Endothelial cell (in vitro differentiated cells): ENCODE measurements at places on chromosomes 4 and X. TPM values are rescaled to one million over a fixed set of nuclear protein-coding genes. Genes with fewer than 3 reads are reported as not detected.
A peak's percentile ranks its signal among the peaks of the same experiment; 100 is the strongest.

DNA sequence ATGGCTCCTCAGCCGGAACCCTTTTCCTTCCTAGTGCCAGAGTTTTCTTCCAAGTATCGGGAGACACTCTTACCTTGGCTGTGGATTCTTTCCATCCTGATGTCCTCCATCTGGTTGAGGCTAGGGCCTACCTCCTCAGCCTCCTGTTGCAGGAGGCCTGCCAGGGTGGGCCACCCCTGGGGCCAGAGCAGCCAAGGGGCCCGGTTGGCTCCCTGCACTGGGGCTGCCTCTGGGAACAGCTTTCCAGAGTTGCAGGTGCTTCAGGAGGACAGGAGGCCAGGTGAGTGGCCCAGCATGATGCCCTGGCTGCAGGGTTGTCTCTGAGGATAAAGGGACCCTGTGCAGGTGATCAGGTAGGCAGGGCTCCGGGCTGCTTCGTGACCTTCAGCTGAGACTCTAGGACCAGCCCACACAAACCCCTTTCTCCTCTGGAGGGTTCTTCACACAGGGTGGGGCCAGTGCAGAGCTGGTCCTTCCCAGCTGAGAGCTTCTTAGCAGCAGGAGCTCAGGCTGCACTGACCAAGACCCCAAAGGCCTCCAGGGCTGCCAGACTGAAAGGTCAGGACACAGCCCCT is 5.3 kb upstream of the GPR78 start:
- no peak overlapping the region for H3K4me3 ChIP-seq
- H3K27ac ChIP-seq, result no peak overlapping the region

DNA sequence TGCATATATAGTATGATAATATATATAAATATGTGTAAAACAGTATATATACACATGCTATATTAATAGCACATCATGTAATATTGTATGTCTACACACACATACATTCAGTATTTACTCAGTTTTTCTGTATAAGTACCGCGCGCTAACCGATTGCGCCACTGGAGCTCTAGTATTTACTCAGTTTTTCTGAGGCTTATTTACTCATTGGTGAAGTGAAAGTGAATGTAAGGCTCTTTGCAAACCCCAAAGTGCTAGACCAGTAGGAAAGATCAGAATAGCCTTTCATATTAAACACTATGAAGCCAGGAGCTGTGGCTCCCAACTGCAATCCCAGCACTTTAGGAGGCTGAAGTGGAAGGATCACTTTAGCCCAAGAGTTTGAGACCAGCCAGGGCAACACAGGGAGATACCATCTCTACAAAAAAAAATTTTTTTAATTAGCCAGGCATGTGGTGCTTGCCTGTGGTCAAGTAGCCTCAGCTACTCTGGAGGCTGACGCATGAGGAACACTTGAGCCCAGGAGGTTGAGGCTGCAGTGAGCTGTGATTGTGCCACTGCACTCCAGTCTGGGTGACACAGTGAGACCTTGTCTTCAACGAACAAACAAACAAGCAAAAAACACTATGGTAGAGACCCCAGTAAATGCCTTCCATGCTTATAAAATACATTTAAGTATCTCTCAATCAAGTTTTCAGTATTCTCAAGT is 125.8 kb downstream of the KIT start:
- peaks cover 19% of the 10 kb centered on the region for H3K4me1 ChIP-seq
- H3K27ac ChIP-seq, result no peak overlapping the region
- H3K27me3 ChIP-seq, result no peaks in the 10 kb centered on the region
- H3K36me3 ChIP-seq, result no peaks in the 10 kb centered on the region
- no peak for DNase-seq
- H3K4me3 ChIP-seq, result no peak overlapping the region

- no peaks in the 10 kb centered on the region for H3K36me3 ChIP-seq
- no peaks in the 10 kb centered on the region for H3K27me3 ChIP-seq
- no peak overlapping the region for H3K27ac ChIP-seq
- H3K4me3 ChIP-seq, result no peak overlapping the region
- no peak for DNase-seq
Measured at GRCh38 chrX:145825896-145826295, 8.3 kb downstream of the SLITRK2 start.

DNA sequence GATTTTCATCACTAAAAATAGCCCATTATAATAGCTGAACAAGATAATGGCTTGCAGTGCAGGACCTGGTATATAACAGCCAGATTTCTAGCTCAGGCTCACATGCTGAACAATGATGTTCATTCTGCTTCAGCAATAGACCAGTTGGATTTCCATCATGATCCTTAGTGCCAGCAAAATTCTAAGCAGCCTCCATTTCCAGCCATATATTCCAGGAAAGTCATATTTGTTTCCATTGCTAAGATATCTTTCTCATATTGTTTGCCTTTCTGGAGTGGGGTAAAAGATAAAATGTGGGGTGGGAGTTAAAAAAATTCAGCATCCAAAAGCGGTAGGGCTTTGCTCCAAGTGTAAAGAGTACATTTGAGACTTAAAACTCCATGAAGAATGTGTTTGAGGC is 2344.1 kb downstream of the PCDH7 start:
- no peak overlapping the region for H3K27ac ChIP-seq
- no peaks in the 10 kb centered on the region for H3K4me1 ChIP-seq
- H3K36me3 ChIP-seq, result no peaks in the 10 kb centered on the region

- no peak overlapping the region for H3K27ac ChIP-seq
- no peaks in the 10 kb centered on the region for H3K27me3 ChIP-seq
- no peak for DNase-seq
- H3K4me3 ChIP-seq, result no peak overlapping the region
- H3K36me3 ChIP-seq, result no peaks in the 10 kb centered on the region
Measured at GRCh38 chr4:86847571-86847970, 1.6 kb downstream of the SLC10A6 start.

DNA sequence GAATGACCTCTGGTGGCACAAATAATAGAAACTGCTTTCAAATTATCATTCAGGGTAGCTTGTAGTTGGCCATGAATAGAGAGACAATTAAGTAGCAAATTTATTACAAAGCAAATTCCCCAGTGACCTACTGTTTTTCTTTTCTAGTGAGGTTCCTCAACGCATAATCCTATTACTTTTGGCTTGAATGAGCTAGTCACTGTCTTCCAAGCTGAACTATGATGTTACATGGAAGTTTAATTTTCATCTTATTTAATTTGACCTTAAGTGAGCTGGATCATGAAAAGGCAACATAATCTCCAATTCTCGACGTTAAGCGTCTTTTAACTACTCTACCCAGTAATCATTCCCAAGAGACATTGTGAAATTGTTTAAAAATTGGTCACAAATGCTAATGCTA is 347.4 kb upstream of the MAGEB2 start:
- no peak for DNase-seq
- no peak overlapping the region for H3K4me3 ChIP-seq
- H3K27ac ChIP-seq, result no peak overlapping the region
- no peaks in the 10 kb centered on the region for H3K4me1 ChIP-seq
- H3K36me3 ChIP-seq, result no peaks in the 10 kb centered on the region

- DNase-seq, result no peak
- peaks cover 28% of the 10 kb centered on the region for H3K4me1 ChIP-seq
- H3K27me3 ChIP-seq, result peaks cover 2% of the 10 kb centered on the region
- H3K4me3 ChIP-seq, result no peak overlapping the region
- no peaks in the 10 kb centered on the region for H3K36me3 ChIP-seq
Measured at GRCh38 chr4:109183931-109184490, 118.4 kb downstream of the COL25A1 start.

DNA sequence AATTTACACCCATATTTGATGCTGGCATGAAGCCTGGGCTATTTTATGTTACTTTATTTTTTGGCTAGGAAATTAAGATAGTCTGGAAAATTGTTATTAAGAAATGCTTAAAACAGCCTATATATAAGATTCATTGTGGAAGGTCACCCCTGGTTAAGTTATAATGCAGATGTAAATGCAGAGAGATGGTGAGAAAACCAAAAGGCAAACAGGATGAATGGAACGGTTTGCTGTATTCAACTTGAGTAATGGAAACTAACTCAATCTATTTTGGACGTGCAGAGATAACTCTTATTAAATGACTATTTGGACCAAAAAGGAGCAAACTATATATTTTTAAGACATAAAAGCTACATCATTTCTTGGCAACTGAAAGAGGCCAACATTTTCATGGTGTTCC is 446.3 kb upstream of the FRG1 start:
- DNase-seq, result no peak
- no peak overlapping the region for H3K4me3 ChIP-seq
- peaks cover 8% of the 10 kb centered on the region for H3K27me3 ChIP-seq
- peaks cover 2% of the 10 kb centered on the region for H3K4me1 ChIP-seq

DNA sequence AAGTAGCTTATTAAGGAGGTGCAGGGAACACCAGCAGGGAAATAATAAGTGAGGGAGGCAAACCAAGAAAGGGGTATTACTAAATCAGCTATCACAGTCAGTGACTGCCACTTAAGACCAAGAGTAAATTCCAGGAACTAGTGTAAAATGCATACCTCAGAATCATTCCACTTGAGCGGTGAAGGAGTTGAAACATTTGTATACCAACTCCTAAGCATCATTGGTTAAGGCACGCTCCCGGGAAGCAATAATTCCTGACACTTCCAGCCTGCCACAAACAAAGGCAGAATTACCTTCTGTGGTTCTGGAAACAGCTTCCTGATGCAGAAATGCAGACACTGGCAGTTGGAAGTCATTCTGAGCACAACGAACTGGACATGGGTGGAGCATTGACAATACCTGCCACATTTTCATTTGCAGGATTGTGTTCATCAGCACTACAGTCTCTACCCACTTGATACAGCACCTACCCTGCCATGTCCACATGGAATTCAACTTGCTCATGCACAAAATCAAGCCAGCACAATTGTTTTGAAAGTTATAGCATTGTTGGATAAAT is 82.1 kb downstream of the PPP1R2C start:
- H3K27ac ChIP-seq, result no peak overlapping the region
- no peak overlapping the region for H3K4me3 ChIP-seq
- DNase-seq, result no peak

DNA sequence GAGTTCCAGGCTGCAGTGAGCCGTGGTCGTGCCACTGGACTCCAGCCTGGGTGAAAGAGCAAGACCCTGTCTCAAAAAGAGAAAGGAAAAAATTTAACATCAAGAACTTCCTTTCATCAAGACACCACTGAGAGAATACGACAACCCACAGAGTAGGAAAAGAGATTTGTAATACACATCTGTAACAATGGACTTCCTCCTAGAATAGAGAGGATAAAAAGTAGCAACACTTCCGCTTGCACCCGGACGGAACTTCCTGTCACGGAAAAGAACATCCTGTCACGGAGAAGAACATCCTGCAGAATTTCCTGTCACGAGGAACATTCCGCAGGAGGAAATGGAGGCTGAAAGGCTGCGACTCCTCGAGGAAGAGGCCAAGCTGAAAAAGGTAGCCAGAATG is at the start of gene DCAF4L1:
Gene DCAF4L1, plus strand, starts transcription at position 301 of the 400 bp plus-strand sequence. Its CDS starts 37 bp downstream, at position 338.
- peak within 1 kb of the TSS; percentile 70 for H3K27ac ChIP-seq
- peaks cover 21% of the 10 kb centered on the region for H3K4me1 ChIP-seq
- peak; percentile 11 for DNase-seq
- peak within 1 kb of the TSS; percentile 40 for H3K4me3 ChIP-seq
- peaks cover 7% of the 10 kb centered on the region for H3K36me3 ChIP-seq

GRCh38 chrX:23656091-23656490 is 11.2 kb upstream of the PRDX4 start:
- no peak overlapping the region for H3K27ac ChIP-seq
- H3K4me1 ChIP-seq, result peaks cover 11% of the 10 kb centered on the region
- H3K4me3 ChIP-seq, result no peak overlapping the region

DNA sequence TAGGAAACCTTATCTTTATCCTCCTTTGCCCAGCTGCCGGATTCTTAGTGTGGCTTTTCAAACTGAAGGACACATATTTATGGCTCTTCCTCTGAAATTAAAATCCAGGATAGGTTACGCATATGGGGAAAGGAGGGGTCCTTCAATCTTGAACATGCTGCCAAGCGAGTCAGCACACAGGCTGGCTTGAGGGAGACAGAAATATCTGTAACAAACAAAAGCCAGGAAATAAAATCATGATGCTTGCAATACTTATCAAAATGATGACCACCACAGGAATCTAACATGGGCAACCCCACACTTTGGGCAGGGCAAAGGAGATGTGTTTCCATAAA is 196.4 kb upstream of the LDB2 start:
- no peaks in the 10 kb centered on the region for H3K27me3 ChIP-seq
- DNase-seq, result no peak
- peak overlapping the region; percentile 85 for H3K27ac ChIP-seq
- peaks cover 17% of the 10 kb centered on the region for H3K4me1 ChIP-seq
- no peaks in the 10 kb centered on the region for H3K36me3 ChIP-seq

DNA sequence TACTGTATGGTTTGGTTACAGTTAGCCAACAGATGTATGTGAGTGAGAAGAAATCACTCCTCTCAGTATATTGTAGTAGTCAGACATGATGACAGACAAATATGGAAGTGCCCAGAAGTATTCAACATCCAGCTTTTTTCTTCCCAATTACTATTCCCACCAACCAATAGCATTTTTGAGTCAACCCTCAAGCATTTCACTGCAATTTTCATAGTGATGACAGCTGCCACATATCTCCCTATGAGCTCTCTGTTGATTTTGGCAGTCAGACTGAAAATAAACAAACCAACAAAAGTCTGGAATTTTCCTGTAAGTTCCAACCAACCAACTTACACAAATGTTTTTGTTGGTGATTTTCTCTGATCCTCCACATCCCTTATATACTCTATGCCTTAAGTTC is 8.2 kb upstream of the TRAM1L1 start:
- no peak overlapping the region for H3K27ac ChIP-seq
- DNase-seq, result no peak
- H3K4me1 ChIP-seq, result no peaks in the 10 kb centered on the region
- H3K4me3 ChIP-seq, result no peak overlapping the region
- no peaks in the 10 kb centered on the region for H3K27me3 ChIP-seq

Gene CTAG1A
- total RNA-seq, result not detected

Gene GAGE12C
- not detected for total RNA-seq

Gene ATP6AP2
- total RNA-seq, result 85.6 TPM

Gene DGKK
- 0.49 TPM for total RNA-seq

Gene PCDH10
- total RNA-seq, result 10.8 TPM

Gene HSPA4L
- 1.6 TPM for total RNA-seq

Gene TMSB4X
- total RNA-seq, result 3,201 TPM

Gene BEX1
- 60.3 TPM for total RNA-seq

Gene SERTM2
- total RNA-seq, result 0.92 TPM

Gene PRDM8
- total RNA-seq, result 30.5 TPM

Gene UBE2A
- 55.9 TPM for total RNA-seq

Gene GPRIN3
- 8.9 TPM for total RNA-seq

Gene PNCK
- 0.41 TPM for total RNA-seq
